ENCODE measurements at places on chromosomes 1 and 21.

DNA sequence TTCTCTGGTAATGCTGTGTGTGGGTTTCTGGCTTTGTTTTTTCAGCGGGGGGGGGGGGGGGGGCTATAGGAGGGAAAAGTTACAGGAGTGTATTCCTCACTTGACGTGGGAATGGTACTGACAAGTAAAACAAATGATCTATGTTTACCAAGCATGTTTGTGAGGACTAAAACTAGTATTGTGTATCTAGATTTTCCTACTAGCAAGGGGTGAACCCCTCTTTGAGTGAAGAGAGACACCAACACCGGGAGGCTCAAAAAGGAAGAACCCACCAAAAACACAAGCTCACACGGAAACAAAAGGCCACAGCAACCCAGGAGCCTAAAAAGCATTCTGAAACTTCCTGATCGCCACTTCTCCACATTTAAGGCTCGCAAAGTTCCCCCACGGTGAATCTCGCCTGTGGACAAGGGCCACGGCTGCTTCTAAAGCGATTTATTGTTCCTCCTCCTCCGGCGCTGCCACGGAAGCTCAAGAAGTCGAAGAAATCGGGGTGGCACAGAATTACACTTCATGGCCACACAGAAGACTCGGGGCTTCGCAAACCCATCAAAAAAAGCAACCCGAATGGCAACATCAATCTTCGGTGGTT, 703 bp downstream of the PUM1 start:
- peak; percentile 44 for DNase-seq

GRCh38 chr1:75053207-75053606, 81.0 kb upstream of the LHX8 start:
- DNase-seq, result no peak

DNA sequence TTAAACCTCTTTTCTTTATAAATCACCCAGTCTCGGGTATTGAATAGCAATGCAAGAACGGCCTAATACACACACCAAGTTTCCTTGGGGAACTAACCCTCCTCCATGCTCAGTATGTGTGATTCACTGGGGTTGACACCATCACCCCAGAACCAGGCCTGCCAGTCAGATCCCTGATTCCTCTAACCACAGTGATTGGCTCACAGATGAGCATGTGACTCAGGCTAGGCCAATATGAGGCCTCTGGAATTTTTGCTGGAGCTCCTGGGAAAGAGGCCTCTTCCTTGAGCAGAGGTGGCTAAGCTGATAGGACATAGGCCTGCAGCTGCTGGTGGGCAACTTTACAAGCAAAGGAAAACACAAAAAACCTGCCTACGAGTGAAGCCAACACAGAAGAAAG, 74.7 kb upstream of the ZBTB40 start:
- no peak for DNase-seq

DNA sequence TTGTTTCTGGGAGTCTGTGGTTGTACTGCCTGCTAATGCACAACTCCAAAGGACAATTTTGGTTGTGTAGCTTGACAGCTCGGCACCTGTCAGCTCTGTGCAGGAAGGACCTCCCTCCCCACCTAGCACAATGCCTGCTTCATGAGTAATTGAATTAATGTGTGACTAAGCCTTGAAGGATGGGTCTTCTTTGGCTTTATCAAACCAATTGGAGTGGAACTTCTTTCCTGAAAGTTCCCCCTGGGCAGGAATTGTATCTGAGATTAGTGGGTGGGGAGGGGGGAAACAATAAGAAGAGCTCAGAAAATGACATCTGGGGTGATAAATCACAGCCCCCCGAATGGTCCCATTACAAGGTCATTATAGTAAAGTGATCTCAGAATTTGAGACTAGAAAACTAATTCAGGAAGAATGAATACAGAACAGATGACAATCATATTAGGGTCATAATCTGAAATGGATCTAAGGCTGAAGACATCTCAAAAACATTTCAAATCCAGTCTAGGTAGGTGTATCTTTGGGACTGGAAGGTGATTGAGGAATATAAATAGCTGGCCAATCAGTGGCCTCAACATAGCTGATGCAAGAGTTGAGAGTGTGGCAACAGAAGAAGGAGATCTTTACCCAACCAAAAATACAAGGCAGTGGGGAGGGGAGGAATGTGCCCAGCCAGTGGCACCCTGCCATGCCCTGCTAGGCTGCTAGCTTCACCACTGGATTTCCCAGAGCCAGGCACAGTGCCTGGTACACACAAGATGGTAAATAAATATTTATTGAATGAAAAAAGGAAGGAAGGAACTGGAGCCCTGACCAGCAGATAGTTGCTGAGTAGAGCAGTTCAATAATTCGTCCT, 10.1 kb upstream of the SESN2 start:
- no peak for DNase-seq

DNA sequence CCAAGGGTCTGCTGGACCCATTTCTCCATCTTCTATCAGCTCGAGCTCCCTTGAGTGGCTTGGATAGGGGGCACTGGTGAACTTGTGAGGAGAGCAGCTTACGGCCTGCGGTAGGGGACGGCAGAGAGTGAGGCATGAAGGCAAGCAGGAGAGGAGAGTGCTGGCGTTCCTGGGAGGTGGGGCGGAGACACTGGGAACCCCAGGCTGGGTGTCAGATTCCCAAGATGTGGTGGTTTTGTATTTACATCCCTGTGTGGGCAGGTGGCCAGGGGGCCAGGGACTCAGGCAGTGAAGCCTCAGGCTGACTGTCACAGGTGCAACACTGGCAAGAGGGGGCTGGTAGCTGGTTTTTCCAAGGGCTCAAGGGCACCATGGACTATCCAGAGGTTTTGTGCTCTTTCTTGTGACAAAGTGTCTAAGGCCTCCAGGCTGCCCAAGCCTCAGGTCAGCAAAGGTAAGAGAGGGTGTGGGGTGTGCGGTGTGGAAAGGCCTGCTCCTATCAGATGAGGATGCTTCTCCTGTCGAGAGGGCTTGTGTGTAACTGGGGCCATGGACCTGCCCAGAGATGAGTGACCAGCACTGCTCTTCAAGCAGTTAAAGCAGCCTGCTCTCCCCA, 45.1 kb upstream of the ROR1 start:
- DNase-seq, result no peak

Data from SW 1271 (cell line).